ENCODE measurements at places on chromosomes 2 and 18.

DNA sequence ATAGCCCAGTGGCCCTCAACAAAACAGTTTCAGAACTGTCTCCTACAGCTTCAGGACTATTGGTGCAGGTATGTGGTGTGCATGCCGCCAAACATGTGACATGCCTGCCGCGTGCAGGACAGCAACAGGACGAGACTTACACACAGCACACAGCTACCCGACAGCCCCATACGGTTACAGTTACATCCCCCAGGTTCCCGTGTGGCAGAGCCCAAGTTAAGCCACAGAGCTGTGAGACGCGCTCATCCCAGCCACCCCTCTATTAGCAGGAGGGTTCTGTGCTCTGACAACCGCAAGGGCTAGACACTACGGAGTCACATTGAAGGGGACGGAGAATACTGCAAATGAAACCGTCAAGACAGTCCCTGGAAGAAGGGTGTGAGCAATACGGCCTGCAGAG lies 16.4 kb upstream of the TUBB6 start:
- DNase-seq, result no peak

DNA sequence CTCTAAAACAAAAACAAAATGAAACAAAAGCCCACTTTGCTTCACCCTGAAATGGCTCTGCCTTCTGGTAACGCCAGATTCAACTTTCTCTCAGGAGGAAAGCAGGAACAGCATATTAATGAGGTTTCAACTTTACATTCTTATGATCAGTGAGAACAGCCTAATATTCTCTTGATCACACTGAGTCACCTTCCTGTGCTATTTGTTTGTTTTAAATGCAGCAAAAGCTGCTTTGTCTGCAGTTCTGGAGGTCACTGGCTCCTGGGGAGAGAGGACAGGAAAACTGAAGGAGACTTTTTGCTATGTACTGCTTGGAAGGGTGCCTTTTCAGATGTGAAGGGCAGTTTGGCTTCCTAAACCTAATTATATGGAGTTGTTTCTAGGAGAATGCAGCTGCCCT lies 48.1 kb downstream of the MAIP1 start:
- DNase-seq, result no peak

- no peak for DNase-seq
Measured at GRCh38 chr2:176665086-176665485, 395.8 kb downstream of the MTX2 start.

DNA sequence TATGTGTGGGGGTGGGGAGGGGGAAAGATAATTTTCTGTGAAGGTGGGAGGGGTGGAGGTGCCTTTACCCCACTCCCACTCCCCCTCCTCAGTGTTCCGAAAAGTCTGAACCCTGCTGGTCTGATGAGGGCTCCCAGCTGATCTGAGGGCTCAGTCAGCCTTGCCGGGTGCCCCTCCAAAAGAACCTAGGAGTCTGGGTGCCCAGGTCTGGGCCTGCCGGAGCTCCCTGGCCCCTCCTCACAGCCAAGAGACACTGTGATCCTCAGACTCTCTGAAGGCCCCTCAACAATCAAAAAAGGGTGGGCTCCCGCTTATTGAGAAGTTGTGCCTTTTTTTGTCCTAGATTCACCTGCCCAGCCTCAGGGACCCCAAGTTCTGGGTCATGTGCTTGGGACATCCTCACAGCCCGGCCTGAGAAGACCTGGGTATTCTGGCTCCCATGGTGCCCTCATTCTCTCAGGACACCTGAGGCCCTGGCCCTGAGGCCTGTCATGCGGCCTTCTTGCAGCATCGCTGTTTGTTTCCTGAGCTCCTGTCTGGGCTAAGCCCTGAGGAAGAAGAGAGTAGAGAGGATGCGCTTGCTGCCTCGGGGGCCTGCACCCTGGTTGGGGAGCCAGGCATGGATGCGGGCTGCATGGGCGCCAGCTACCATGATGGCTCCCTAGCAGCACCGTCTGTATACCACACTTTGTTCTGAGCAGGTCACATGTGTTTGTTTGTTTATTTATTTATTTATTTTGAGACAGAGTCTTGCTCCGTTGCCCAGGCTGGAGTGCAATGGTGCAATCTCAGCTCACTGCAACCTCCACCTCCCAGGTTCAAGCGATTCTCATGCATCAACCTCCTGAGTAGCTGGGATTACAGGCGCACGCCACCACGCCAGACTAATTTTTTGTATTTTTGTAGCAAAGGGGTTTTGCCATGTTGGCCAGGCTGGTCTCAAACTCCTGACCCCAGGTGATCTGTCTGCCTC lies 44.0 kb downstream of the SDC1 start:
- no peak for DNase-seq

- DNase-seq, result no peak
Measured at GRCh38 chr2:26769089-26769761, 5.1 kb downstream of the SLC35F6 start.

GRCh38 chr2:203240491-203240890 lies 1.7 kb downstream of the CYP20A1 start:
- DNase-seq, result no peak

GRCh38 chr2:110682872-110683271 lies 5.0 kb upstream of the BUB1 start:
- DNase-seq, result no peak

DNA sequence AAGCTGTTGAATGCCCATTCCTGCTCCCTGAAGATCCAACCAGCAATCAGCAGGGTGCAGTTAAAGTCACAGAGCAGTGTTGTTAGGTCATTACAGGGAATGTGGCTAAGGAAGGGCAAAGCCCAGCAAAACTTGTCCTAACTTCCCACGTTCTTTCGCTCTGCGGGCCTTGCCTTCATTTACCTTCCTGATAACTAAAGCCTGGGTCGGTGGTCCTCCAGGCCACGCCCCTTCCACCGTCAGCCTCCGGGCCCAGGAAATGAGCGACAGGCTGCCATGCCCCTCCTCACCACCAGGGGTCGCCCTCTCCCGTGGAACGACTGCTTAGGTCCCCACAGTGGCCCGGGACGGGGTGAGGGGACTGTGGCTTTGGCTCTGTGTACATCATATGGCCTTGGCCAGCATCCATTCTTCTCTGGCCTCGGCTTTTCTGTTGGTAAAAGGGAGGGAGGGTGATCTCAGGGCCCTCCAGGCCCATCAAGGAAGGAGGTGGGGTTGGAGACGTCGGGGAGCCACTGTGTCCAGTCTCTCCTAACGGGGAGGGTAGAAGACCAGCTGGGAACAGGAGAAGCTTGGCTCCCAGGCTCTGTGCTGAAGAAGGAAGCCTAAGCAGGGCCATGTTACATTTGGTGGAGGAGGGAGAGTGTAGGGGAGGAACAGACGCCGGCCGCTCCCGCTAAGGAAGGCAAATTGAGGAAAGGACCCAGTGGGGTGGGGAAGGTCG lies 2.2 kb downstream of the SH2D6 start:
- peak; percentile 92 for DNase-seq

- peak; percentile 29 for DNase-seq
Measured at GRCh38 chr2:3633982-3634595, 23.9 kb upstream of the ALLC start.

DNA sequence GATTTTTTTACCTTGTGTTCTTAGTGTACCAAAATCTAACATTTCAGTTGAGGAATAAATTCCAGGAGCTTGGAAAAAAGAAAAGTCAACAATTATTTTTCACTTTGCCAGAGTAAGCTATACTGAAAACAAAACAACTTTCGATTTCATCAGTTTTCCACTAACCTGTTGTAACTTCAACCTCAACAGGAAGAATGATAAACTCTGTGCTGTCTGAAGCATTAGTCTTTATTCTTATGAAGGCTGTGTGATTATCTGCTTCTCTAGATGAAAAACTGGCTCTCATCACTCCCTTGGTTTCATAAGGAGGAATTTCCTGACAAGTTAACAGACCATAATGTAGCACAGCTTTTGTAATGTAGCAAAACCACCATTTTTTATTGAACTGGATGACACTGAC lies 121.2 kb downstream of the ZAP70 start:
- no peak for DNase-seq

GRCh38 chr2:239854596-239854995 lies 170.5 kb downstream of the NDUFA10 start:
- DNase-seq, result no peak

DNA sequence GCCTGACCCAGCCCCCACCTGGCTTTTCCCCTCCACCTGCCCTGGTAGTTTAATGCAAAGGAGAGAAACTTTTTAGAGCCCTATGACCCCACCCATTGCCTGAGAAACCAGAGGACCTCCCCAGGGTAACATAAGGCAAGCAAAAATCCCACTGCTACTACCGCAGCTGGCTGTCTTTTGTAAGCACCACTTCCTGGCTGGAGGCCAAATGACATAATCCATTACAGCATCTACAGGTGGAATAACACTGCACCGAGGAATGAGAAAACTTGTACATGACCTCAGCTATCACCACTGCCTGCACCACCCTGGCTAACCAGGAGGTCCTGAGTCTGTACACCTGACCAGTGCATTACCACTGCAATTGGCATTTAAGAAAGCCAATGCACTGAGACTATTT lies 149.6 kb upstream of the GALNT5 start:
- peak; percentile 65 for DNase-seq

DNA sequence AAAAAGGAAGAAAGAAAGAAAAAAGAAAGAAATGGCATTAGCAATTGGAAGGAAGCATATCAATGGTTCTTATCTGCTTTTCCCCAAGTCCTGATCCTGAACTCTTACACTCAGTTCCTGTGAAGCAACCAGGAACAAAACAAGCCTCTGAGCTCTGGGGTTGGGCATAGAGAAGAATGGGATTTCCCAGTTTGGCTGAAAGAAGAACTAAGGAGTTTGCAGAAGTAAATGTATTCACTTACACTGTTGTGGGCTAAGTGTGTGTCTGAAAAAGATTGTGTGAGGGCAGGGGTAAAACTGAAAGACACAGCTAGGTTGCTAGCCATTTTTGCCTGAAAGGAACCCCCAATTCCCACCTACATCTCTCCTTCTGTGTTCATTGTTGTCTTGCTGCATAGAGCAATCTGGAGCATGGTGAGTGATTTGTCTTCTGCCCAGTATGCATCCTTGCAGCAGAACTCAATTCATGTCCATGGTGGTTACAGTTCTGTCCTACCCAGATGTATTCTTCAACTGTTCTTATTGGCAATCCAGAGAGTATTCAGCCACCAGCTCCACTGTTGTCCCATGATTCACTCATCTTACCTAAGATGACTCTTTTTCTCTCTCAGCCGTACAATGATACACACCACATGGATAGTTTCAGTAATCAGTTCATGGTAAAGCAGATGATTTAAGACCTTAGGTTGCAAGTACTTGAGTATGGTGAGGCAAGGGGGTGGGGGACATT lies 348.7 kb downstream of the ARHGAP15 start:
- no peak for DNase-seq

GRCh38 chr18:59055345-59056032 lies 84.2 kb upstream of the SEC11C start:
- no peak for DNase-seq

DNA sequence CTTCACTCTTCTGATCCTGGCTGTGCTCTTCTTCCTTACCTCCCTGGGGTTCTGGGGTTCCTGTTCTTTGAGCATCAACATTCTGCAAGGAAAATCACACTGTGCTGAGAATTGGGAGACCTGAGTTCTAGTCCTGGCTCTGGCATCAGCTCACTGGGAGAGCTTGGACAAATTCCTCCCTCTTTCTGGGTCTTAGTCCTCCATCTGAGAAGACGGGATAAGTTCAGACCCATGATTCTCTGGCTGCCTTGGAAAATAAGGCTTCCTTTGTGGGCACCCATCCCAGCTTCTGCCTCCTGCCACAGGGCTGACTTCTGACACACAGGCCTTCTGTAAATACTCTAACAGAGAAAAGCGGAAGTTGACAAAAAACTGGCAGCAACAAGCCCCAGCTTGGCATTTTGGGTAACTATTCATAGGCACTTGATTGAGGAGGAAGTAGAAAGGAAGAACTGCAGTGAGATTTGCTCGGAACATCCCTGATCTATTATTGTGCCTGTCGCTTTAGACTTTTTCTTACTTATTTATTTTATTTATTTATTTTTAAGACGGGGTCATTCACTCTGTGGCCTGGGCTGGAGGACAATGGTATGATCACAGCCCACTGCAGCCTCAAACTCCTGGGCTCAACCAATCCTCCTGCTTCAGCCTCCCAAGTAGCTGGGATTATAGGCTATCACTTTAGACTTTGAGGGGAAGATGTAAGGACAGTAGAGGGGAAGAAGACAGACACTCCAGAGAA lies 7.9 kb downstream of the PCBP1 start:
- no peak for DNase-seq

GRCh38 chr2:27262379-27263286 lies at the start of gene SLC30A3:
Gene SLC30A3, minus strand, starts transcription at chr2:27263047. Its CDS starts 141 bp downstream, at chr2:27262906.
- DNase-seq, result peak; percentile 10

GRCh38 chr2:149221002-149221401 lies 109.4 kb upstream of the LYPD6 start:
- DNase-seq, result no peak

DNA sequence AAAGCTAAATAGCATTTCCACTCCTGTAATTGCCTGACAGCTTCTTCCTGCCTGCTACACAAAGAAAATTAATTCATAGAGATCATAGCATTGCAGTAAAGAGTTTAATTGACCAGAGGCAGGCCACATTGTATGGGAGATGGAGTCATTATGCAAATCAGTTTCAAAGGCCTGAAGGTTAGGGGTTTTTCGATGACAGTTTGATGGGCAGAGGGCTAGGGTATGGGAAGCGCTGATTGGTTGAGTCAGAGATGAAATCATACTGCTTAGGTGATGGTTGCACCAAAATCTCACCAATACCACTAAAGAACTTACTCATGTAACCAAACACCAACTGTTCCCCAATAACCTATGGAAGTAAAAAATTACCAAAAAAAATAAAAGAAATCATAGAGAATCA lies 599.0 kb downstream of the NUP35 start:
- no peak for DNase-seq

DNA sequence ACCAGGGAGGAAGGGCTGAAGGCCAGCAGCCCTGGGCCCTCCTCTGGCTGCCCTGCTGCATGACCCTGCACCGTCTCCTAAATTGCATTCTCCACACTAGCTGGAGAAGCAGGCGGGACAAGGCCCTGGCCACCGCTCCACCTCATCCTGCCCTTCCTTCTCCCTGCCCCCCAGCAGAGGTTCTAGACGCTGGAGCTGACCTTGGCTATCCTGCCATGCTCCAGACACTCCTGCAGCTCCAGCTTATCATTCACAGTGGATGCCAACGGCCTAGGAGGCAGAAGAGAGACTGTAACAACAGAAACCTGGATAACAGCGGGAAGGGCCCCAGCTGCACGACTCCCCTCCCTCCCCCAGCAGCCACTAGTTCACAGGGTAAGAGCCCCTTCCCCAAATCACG lies 68.4 kb upstream of the POMC start:
- no peak for DNase-seq

DNA sequence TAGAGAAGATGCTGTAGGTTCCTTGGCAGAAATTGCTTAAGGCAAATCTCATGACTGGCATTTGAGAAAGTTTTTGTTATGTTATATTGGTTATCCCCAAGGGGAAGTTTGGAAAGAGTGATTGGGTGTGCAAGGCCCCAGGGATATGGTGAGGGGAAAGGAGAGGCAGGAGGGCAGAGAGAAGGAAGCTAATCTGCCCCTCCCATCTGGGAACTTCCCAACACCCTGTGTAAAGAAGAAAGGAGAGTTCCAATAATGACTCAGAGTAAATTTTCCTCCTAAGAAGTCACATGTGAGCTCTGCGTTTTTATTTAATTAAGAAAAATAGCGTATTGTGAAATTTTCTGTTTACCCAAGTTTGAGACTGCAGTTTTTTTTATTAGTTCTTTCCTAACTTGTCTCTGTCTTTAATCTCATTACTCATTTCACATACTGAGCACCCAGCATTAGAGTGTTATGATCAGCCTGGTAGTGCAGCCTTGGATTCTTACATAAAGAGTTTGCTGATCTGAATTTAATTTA lies 3.1 kb upstream of the KYNU start:
- no peak for DNase-seq

GRCh38 chr2:158926478-158926948 lies 41.9 kb upstream of the TANC1 start:
- no peak for DNase-seq
